ENCODE measurements at places on chromosomes 2 and 18.

DNA sequence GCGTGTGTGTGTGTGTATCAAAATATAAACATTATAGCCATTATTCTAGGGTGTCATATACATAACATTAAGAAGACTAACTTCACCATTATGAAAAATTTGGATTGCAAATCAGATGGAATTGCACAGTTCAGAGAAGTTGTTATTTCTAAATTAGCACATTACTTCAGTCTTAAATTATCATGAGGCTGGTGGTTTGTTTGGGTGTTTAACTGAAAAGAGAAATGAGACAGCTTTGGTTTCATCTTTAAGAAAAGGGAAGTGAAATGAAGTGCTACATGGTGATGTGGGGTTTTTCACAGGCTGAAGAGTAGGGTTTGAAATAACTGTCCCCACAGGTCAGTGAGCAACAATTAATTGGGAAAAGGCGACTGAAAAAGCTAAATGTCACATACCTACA, 161.2 kb upstream of the XIRP2 start:
- DNase-seq = no peak

DNA sequence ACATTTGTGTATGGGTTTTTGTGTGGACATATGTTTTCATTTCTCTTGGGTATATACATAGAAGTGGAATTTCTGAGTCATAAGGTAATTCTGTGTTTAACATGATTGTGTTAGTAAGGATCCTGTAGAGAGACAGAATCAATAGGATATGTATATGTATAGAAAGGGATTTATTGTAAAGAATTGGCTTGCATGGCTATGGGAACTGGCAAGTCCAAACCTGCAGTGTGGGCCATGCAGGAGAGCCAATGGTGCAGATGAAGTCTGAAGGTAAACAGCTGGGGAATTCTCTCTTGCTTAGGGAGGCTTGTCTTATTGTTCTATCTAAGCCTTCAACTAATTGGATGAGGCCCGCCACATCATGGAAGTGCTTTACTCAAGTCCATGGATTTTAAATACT, 39.2 kb upstream of the IL1R2 start:
- DNase-seq = no peak

GRCh38 chr2:120477831-120478481, 132.0 kb downstream of the INHBB start:
- DNase-seq = peak; percentile 24

DNA sequence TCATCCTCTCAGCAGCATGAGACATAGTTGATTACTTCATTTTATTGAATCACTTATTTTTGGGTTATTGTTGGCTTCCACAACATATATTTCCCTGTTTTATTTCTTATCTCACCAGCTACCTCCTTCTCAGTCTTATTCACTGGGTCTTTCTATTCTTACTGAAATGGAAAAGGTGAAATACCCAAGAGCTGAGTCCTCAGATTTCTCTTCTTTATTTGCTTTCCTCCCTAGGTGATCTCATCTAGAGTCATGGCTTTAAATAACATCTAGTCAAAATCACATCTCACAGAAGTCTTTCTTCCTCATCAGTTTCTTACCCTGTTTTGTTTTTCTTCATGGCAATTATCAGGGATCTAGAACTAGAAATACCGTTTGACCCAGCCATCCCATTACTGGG, 105.0 kb upstream of the RBBP8 start:
- no peak for DNase-seq

- no peak for DNase-seq
Measured at GRCh38 chr2:108619925-108620620, 85.8 kb downstream of the LIMS1 start.

DNA sequence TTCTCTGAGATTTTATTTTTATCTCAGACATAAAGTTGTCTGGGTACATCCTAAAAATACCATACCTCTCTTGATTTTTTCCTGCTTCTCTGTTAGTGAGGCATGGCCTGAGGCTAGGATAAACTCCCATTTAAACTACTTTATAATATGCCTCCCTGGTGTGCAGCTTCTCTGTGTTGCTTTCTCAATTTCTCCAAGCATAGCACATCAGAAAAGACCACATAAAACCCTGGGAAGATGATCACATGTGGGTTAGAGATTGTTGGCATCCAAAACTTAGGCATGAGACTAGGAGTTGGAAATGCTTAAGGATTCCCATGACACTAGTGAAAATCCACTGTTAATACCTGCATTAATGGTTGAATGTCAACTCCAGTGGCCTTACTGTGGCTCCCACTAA, 254.6 kb downstream of the RND3 start:
- DNase-seq = no peak

GRCh38 chr18:47737956-47738355, 192.5 kb downstream of the SMAD2 start:
- peak; percentile 14 for DNase-seq

- DNase-seq = no peak
Measured at GRCh38 chr2:152558158-152558984, 158.9 kb downstream of the PRPF40A start.

DNA sequence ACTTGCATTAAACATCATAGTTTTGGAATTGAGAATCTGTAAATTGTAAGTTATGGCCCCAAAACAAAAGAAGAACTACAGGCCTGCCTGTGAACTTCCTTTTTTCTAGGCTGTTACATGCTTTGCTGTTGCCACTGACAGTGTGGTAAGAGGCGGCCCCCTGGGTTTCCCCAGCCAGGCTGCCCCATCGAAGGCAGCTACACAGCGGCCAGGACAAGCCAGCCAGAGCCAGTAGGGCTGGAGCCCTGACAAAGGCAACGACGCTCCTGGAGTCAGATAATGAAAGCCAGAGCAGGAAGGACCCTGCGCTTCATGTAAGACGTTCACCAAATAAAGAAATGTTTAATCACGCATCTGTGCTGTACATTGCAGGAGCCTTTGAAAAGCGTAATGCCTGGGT, 55.0 kb downstream of the ANKRD44 start:
- DNase-seq = peak; percentile 78

DNA sequence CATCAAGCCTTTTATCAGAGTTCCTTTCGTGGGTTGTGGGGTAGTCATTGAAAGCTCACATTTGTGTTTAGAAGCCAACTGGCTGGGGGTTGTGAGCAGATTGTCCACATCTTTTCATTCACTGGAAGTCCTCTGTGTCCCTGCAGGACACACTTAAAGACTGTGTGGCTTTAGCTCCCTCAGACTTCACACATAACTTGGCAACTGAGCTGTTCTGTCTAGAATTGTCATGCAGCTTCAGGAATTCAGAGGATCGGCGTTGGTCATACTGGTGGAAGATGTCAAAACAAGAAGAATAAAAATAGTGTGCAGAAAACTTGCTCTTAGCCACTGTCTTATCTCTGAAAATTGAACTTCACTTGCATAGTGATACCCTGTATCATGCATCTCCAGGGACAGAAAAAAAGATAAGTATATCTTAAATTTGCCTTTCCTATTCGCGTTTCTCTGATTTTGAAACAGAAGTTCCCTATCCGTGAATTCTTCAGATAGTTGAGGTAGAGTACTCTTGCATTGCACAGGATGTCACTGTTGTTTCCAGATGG, 49.6 kb downstream of the TRAPPC12 start:
- DNase-seq = no peak

- no peak for DNase-seq
Measured at GRCh38 chr2:67760995-67761394, 301.8 kb downstream of the C1D start.

DNA sequence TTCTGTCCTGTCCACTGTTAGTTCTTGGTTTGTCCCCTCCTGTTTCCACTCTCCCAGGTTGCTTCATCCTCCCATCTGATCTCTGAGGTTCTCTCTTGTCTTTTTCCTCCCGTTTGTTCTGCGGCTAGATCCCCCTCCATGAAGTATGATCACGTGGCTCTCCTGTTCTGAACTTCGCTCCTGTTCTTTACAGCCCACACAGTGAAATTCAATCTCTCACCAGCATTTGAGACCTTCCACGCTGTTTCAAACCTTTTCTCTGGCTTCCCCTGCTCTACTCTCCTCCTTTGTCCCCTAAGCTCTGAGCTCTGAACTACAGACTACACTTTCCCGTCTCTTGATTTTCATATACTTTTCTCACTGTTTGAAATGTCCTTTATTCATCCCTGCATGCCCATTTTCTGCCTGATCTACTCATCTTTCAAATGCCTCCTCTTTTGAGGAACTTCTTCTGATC, 83.5 kb downstream of the OSBPL6 start:
- no peak for DNase-seq

- DNase-seq = no peak
Measured at GRCh38 chr2:28161466-28161865, 231.2 kb upstream of the FOSL2 start.

DNA sequence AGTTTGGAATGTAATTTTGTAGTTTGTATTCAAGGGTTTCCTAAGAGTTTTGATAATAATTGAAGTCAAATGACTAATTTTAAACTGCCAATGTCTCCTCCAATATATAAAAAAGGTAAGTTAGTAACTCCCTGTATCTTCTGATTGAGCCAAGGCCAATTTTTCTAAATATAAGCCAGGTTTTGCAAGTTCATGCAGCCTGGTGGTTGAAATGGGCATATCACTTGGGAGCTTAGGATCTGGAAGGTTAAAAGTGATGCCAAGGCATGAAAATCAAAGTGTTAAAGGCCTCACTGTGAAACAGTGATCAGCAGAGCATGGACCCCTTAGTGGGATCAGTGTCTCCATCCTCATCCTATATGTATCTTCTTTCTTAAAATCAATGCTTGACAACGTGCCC, 60.5 kb downstream of the MERTK start:
- DNase-seq = no peak

DNA sequence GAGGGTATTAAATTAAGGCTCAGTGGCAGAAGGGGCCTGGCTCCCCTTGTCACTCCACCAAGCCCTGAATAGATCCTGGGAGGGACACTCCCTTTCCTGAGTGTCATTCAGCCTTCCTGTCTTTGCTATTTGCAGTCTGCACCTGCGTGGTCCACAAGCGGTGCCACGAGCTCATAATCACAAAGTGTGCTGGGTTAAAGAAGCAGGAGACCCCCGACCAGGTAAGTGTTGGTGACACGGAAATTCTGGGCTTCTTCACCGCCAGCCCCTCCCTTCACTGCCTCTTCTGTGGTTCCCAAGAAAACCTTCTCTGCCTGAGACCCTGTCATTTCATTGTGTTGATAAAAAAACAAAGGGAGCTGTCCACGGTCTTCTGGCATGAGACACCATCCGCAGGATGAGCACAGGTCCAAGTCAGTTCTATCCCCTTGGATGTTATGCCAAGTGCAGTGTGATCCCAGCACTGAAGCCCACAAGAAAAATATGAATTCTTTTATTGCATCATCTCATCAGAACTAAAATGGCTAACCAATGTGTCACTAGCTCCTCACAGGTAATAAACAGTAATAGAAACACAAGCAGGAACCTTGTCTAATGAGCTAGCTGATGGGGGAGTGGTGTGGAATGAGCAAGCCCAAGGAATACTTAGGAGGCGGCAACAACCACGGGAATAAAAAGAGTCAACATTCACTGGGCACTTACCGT, 316.9 kb upstream of the EPAS1 start:
- peak; percentile 35 for DNase-seq

DNA sequence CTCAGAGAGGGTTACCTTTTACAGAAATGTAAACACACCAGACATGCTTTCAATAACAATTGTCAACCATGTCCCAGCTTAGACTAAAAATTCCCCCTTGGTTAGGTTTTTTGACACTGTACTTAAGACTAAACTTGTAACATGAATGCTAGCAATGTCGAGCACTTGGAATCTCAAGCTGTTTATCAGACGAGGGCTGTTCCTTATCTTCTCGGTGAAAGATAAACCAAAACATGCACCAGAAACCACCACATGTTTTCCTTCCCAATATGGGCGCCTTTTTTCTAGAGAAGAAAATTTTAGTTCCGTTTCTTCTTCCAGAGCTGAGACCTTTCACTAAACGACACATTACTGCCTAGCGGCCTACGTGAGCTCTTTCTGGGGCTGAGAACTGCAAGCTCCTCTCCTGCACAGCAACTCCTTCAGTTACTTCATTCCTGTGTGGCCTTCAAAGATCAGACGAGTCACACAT, 42.4 kb upstream of the ACKR3 start:
- DNase-seq = no peak

DNA sequence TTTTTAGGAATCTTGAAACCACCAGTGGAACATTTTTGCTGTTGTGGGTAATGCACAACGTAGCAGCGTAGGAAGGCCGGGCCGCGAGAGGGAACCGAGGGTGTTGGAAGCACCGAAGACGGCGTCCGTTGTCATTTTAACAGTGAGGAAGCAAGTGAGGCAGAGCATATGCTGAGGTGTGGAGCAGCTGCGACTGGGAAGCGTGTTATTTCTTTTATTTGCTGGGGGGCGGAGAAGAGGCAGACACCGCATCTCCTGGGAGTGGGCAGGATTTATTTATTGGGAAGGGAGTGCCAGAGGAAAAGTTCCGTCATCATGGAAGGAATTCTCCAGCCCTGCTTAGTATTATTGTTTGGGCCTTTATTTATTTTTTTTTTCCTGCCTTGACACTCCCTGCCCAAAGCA, 232.8 kb downstream of the KLHL29 start:
- no peak for DNase-seq

- no peak for DNase-seq
Measured at GRCh38 chr2:234403074-234403473, 93.8 kb downstream of the ARL4C start.

GRCh38 chr2:7405861-7406715, 488.9 kb downstream of the RNF144A start:
- DNase-seq = no peak

GRCh38 chr2:174007010-174007409, 41.8 kb upstream of the SP3 start:
- DNase-seq = no peak

GRCh38 chr2:29223257-29223656, 108.0 kb downstream of the CLIP4 start:
- DNase-seq = no peak

DNA sequence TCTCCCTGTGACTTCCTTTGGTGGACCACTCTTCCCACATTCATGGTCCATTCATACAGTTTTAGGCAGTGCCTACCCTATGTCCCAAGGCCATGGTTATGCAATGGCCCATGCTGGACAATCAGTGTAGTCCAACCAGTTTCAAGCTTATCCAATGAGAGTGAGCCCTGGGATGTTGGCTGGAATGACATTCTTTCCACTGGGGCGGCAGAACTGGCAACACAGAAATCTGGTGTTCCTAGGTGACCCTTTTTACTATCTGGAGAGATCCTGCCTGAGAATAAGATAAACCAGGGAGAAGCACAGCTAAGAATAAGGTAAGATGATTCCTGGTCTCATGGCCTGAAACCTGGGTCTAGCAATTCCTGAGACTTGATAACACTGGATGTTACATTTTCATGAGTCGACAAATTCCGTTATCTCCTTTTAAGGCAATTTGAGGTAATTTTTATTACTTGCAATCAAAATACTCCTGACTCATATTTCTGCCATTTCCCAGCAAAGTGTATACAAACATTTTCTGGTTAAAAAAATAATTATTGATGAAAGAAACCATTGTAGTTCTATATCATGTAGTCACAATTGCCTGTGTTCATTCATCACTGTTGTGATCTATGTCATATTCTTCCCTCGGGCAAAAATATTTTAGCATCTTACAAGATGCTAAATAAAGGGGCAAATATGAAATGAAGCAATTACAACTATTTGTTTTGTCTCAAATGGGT, 271.5 kb upstream of the LYPD1 start:
- DNase-seq = no peak

GRCh38 chr2:198991431-198991830, 466.3 kb downstream of the SATB2 start:
- no peak for DNase-seq

GRCh38 chr2:109226622-109227021, 97.6 kb downstream of the SH3RF3 start:
- DNase-seq = no peak

GRCh38 chr2:133341575-133341974, 226.7 kb downstream of the NCKAP5 start:
- no peak for DNase-seq

- DNase-seq = no peak
Measured at GRCh38 chr2:105682401-105682800, 62.3 kb upstream of the NCK2 start.
